Skin of body (tissue), 3 donors: ENCODE measurements at places on chromosomes 12 and 14.

DNA sequence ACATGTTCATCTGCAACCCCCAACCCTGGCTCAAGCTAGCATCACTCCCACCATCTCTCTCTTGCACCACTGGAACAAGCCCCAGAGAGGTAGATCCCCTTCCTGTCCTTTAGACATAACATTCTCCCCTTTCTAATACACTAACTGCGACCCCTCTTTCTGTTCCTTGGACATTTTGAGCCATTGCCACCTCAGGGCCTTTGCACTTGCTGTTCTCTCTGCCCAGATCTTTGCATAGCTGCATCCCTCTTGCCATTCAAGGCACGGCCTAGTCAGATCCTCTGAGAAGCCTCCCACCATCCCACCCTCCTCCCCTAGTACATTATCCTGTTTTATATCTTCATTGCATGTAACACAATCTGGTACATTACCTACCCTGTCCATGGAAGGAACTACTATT lies 16.5 kb downstream of the FOXN3 start:
- no peak for DNase-seq

DNA sequence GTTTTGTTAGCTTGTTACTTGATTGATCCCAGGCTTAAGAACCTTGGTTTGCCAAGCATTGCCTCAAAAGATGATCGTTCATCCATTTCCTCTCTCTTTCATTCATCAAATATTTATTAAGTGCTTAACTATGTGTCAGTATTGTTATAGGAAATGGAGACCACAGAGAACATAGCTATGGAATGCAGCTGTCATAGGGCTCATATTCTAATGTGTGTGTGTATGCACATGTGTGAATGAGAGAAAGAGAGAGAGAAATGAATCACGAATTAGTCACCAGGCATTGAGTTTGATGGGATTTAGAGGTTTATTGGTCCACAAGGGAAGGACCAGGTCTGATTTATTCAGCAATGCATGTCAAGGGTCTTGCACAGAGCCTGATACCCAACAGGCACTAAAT lies 71.0 kb upstream of the FBXO21 start:
- DNase-seq, result no peak

DNA sequence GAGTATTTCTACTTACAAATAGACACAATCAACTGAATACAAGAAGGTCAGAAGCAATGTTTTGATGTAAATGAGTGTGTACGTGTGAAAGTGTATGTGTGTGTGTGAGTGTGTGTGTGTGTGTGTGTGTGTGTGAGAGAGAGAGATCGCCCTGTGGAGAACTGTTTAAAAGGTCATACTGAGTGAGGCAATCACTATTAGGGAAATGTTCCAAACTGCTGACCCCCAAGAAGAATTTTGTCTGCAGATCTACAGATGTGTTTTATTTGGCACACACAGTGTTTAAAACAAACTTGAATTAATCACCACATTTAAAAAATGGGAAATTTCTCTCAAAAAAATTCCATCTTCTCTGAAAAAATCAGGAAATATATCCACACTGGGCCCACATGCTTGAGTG lies 1069.1 kb downstream of the SLC6A15 start:
- no peak for DNase-seq

DNA sequence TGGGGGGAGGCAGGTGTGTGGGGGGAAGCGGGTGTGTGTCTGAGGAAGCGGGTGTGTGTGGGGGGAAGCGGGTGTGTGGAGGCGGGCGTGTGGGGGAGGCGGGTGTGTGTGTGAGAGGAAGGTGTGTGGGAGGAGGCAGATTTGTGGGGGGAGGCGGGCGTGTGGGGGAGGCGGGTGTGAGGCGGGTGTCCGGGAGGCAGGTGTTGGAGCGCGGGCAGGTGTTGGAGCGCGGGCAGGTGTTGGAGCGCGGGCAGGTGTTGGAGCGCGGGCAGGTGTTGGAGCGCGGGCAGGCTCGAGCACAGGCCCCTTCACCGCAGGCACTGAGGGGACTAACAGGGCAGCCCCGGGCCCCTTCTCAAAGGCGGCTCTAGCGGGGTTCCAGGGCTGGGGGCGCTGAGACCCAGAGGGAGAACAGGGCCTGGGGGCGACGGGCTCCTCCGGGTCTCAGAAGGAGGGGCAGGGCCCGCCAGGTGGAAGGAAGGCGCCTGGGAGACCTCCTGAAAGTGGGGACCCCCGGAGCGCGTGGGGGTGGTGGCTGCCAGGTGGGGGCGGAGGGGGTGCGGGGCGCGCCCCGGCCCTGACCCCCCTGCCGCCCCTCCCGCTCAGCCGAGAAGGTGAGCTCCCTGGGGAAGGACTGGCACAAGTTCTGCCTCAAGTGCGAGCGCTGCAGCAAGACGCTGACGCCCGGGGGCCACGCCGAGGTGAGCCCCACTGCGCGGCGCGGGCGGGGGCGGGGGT lies 3.2 kb downstream of the CRIP2 start:
- DNase-seq, result no peak

GRCh38 chr14:20494935-20495766 lies 10.2 kb upstream of the RNASE10 start:
- DNase-seq, result no peak

- DNase-seq, result no peak
Observed at GRCh38 chr12:112175361-112176155, 50.2 kb downstream of the TRAFD1 start.

- DNase-seq, result no peak
Observed at GRCh38 chr12:41362510-41362909, 174.4 kb downstream of the PDZRN4 start.
